ENCODE measurements at places on chromosomes 7 and 10.

- no peak for DNase-seq
Measured at GRCh38 chr10:75788394-75789205, 357.2 kb downstream of the LRMDA start.

DNA sequence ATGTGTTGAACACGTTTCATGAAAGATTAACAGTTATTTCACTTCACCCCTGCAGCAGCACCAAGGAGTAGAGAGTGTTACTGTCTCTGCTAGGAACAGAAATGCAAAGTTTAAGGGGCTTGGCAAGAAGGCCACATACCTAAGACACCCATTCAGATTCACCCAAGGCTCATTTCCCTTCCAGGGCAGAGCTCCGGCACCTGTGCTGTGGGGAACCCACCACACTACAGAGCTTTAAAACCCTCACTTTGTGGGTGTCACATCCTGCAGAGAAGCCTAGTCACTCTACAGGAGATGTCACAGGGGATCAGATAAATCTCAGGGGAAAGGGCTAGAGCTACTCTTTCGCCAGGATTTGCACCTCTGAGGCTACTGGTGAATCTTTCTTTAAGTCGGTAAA is 176.1 kb upstream of the KLF6 start:
- peak; percentile 47 for DNase-seq

- DNase-seq = peak; percentile 18
Measured at GRCh38 chr7:80231707-80232106, 97.1 kb downstream of the GNAI1 start.

GRCh38 chr7:77802557-77803405 is 4.2 kb downstream of the PHTF2 start:
- DNase-seq = no peak

- DNase-seq = no peak
Measured at GRCh38 chr10:61888744-61889143, 12.8 kb upstream of the ARID5B start.

DNA sequence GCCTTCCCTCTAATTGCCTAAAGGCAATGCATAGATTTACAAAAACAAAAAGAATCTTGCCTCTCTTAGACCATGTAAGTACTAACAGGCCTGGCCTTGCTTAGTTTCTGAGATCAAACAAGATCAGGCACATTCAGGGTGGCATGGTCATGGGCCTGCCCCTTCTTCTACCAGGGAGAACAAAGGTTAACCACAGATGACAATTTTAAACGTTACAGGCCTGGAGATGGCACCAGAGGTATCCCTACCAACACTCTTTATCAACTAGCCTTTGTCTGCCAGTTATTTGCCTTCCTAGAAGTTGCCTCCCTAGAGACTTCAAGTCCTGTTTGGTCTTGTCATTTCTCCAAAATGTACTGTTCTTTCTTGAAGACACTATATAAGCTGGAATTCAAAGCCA is 252.6 kb downstream of the DOCK4 start:
- DNase-seq = peak; percentile 9

DNA sequence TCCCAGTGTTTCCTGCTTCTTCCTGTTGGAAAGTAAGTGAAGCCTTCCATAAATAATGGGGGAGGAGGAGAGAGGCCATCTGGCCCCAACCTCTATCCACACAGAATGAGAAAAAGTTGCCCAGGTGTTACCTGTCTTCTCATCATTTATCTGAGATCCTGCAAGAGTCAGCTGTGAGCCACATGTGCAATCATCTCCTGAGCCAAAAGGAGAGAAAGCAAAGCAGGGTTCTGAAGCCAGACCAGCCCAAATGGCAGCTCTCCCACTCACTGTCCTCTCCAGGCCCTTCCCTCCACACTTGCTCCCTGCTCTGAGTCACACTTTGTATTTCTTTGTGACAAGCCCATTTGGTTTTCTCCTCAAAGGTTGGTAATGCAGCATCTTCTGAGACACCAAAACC is 65.9 kb downstream of the FAM204A start:
- DNase-seq = no peak

- no peak for DNase-seq
Measured at GRCh38 chr10:2111965-2112364, 374.6 kb upstream of the ADARB2 start.

DNA sequence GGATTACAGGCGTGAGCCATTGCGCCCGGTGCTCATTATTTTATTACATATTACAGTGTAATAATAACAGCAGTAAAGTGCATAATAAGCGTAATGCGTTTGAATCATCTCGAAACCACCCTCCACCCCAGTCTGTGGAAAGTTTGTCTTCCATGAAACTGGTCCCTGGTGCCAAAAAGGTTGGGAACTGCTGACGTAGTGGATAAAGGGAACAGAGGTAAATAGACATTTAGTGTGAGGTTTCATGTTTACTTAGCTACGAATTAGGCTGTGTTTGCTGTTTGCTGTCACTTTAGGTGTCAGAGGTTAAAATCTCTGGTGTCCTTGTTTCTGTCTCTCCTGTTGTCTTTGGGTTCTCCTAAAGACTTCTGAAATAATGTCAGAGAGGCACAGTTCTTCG is 60.3 kb upstream of the SLC39A12 start:
- no peak for DNase-seq

DNA sequence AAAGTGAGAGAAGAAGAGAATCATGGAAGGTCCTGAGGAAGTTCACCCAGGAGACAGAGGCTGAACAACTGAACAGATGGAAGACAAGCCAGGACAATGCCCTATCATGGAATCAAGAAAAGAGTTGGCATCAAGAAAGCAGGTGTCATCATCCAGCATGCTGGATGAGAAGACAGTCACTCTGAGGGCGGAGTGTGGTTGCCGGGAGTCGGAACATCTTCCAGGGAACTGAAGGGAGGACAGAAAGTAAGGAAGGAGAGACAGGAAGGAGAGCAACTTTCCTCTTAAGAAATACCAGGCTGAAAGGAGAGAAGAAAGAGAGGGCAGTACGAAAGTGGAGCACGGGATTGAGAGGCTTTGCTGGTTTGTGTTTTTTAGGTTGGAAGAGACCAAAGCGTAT is 654.5 kb upstream of the CELF2 start:
- no peak for DNase-seq

GRCh38 chr7:72538856-72539255 is 126.7 kb upstream of the CALN1 start:
- DNase-seq = no peak

- DNase-seq = no peak
Measured at GRCh38 chr10:11063856-11064255, 46.2 kb downstream of the CELF2 start.

GRCh38 chr10:86314616-86315548 is 51.7 kb downstream of the GRID1 start:
- no peak for DNase-seq

DNA sequence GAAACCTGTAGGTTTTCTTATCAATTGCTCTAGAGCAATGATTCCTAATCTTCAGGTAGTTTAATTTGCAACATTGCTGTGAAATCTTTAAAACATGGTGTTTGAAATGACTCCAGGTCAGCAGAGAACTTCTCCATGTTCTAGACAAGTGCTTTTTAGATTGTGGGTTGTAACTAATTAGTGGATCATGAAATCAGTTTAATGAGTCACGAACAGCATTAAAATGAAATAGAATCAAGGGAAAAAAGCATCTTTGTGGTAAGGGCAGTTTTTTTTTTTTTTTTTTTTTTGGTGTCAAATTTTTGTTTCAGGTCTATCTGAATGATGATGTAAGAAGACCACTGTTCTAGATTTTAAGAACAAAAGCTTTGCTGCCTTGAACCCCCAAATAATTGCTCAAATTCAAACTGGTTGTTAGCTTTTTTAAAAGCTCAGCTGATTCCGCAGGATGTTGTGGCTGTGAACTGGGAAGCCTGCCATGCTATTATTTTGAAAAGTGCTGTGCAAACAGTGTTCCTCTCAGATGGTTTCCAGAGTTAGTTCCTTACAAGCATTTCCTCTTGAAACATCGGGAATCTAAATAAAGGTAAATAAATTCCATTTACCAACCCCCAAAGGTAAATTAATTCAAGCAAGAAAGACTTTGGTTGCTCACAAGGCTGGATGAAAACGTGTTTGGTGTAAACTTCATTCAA is 13.1 kb upstream of the PDK4 start:
- DNase-seq = no peak

DNA sequence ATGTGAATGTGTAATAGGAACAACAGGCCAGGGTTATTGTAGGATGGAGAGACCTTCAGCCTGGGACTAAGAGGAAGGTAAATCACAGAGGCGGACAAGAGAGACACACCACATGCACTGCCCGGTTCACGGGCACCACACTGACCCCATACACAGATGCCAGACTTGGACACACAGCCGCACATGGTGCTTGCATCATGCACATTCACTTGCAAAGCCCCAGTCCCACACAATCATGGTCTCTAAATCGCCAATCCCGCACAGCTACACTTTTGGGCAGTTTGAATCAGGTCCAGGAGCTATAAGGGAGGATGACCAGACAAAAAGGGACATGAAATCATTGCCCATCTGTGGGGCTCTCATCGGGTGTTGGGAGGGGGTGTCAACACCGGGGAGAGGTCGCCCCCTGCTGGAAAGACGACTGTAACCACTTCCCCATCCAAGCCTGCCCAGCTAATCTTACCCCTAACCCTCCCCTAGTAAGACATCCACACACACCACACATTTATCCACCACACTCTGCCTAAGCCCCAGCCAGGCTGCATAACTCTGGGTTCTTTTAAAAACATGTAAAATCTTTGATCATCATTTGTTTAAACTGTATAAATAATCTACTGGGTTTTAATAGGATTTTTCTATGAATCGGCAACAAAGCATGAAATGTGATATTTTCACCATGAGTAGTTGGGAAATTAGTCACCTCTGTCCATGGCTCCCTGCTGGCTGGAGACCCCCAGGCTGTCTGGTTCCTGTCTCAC is 40.5 kb upstream of the SLF2 start:
- DNase-seq = peak; percentile 89

DNA sequence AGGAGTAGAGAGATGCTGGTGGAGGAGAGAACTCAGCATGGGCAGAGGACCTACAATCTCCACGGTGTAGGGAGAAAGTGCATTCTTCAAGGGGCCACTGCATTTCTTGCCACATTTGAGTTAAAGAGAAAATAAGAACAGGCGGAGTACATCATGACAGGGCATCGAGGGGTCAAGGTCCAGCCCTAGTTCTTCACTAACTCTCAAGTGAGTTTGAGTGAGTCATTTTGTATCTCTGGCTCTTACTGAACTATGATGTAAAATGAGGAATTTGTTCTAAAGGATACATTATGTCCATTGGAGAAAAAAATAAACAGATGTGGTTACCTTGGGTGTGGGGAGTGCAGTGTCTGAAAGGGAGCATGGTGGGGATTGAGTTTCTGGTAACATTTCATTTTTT is 182.9 kb downstream of the XPNPEP1 start:
- DNase-seq = no peak

GRCh38 chr7:18276380-18276779 is 219.2 kb upstream of the HDAC9 start:
- no peak for DNase-seq

GRCh38 chr7:143495851-143496250 is 18.2 kb downstream of the TAS2R41 start:
- DNase-seq = no peak

GRCh38 chr10:31033147-31033546 is 1.5 kb upstream of the ZNF438 start:
- no peak for DNase-seq

- no peak for DNase-seq
Measured at GRCh38 chr10:108899670-108900069, 1023.6 kb downstream of the XPNPEP1 start.

DNA sequence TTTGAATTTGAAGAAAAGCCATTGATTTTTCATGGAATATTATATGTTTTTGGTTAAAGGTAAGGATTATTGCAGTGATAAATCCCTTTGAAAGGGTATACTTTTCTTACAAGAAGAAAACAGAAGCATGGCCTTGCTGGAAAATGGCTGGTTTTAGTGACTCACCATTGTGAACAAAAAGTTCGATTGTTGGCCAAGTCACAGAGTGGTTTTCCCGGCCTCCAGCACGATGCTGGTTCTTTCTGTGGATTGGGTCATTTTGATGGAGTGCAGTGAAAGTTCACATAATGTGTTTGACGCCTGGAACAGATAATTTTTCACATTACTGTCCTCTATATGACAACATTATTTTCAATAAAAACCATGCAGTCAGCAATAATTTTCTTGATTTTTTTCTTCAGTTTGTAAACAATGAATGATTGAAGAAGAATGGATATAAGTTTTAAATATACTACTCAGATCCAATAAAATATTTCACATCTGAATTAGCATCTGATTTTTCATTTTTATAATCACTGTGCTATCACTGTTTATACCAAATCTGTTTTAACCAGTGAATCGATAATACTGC is 60.9 kb downstream of the RBM20 start:
- no peak for DNase-seq

- DNase-seq = no peak
Measured at GRCh38 chr7:11251436-11251835, 277.8 kb downstream of the PHF14 start.

DNA sequence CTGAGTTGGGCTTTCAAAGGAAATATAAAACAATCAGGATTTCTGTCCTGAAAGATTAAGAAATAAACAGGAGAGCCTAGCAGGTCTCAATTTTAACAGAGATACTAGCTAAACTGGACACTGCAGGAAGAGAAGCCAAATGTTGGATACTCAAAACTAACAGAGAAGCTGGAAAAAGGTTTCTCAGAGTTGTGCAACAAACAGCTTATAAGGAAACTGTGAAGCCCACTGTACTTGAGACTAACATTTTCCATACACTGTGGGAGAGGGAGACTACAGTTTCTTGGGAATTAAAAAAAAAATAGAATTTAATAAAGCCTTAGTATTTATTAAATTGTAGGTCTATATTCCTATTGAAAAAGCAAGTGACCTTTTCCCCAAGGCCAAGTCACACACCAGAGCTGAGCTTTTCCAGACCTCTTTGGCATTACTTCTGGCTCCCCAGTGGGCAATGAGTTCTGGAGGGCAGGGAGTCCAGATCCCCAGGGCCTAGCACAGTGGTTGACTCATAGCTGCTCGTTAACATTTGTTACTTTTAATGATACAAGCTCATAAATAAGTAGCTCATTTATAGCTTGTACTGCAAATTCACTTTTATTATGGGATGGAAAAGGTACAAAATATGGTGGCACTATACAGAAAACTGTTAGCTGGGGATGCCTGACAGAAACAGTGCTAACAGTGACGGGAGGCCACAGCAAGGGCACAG is 68.3 kb downstream of the MINDY3 start:
- DNase-seq = no peak

GRCh38 chr7:77757589-77757988 is 40.6 kb downstream of the TMEM60 start:
- DNase-seq = peak; percentile 20

DNA sequence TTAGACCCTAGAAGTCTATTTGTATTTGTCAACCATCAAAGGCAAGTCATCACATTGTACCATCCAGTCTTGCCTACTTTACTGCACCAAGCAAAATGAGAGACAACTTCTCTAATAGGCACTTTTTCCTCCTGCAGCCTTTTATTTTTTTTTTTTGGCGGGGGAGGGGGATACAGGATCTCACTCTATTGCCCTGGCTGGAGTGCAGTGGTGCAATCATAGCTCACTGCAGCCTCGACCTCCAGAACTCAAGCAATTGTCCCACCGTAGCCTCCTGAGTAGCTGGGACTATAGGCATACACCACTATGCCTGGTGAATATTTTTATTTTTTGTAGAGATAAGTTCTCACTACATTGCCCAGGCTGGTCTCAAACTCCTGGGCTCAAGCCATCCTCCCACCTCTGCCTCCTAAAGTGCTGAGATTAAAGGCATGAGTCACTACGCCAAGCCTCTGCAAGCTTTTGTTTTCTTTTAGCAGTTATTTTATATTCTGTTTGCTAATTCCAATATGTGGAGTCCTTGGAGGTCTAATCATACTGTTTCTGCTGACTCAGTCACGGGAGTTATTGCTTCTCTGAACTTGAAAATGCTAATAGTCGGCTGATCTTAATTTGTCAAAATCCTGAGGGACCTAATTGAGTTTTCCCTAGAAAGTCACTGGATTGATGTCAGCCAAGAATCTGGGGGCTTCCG is 14.2 kb downstream of the KPNA7 start:
- DNase-seq = no peak

Measured in activated CD4-positive, alpha-beta T cell treated with anti-CD3 and anti-CD28 coated beads for 36 hours (primary cell).